ENCODE measurements at places on chromosomes 2 and 18.

DNA sequence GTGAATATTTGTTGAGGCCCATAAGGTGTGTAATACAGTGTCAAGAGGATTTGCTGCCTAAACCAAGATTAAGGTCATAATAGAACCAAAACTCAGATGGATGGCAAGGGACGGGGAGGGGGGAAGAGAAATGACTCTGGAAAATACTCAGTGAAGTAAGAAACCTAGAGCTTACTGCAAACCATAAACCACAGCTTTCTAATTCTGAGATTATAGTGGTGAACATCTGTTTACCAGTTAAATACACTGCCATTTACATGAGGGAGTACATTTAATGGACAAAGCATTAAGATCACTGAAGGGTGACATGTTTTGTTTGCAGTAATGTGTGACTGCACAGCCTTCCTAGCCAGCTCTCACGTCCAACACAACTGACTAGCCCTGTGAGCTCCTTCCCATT is 19.8 kb downstream of the EVX2 start:
- no peak for DNase-seq

GRCh38 chr2:157627594-157628476 is 829 bp downstream of the ACVR1C start:
- peak; percentile 67 for DNase-seq

DNA sequence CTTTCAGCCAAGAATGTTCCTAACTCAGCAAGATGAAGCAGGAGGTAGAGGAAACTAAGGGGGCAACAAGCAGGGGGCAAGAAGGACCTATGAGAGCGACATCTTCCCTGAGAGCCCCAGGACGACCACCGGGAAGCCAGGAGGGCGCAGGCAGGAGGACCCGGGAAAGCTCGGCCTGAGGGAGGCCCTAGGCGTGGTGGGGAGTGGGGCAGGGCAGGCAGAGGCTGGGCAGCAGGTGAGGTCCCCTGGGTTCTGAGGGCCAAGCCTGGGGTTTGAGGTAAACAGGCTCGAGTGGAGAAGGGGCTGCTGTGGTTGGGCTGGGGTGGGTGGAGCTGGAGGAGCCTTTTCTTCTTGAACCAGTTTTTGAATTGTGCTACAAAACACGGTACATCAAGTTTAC is 1.3 kb upstream of the ALPI start:
- no peak for DNase-seq

GRCh38 chr18:24949908-24950307 is 402.1 kb downstream of the ZNF521 start:
- no peak for DNase-seq

DNA sequence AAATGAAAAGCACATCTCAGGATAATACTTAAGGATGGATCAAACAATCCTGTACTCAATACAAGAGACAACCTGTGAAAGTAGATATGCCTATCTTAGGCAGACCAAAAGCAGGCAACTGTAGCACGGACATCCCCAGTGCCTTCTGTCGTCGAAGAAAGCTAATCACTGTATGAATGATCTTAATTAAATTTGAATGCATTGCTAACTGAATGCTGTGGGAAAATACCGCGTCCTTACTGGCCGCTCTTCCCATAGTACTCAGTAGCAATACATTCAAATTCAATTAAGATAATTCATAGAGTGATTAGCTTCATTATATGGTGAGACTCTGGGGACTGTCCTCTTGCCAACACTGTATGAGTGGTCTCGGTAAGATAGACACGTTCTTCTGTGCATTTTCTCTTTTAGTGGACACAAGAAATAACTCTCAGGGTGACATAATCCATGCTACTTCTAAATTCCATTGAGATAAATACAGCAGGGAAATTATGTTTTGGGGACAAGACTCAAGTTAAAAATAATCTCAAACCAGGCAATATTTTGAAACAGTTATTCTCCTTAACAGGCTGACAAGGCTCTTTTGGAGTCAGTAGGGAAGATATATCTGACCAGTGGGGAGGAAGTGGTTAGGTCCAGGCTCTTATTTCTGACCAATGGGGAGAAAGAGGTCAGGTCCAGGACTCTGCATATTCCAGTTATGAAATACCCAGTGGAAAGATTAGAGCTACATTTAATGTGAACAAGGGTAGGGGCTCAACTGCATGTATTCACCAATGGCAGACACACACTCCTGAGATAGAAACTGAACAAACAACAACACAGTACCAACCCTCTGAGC is 97.3 kb downstream of the DOCK10 start:
- DNase-seq = no peak

DNA sequence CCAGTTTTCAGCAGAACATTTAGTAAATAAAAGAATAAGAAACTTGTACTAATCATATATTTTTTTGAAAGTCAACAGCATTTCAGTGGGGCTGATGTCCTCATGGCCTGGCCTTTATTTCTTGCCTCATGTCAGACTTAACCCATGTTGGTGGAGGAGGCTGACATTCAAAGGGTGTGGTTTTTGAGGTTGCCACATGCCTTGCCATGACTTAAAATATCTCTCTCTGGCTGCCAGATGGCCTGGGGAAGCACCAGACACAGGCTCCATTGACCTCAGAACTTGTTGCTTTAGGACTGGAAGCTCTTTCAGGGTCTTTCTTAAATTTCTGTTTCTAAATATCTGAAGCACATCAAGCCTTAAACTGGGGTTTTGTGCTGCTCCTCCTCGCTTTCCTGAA is 32.5 kb upstream of the CD28 start:
- DNase-seq = peak; percentile 56

- no peak for DNase-seq
Observed at GRCh38 chr2:9654452-9655100, 23.8 kb upstream of the YWHAQ start.

DNA sequence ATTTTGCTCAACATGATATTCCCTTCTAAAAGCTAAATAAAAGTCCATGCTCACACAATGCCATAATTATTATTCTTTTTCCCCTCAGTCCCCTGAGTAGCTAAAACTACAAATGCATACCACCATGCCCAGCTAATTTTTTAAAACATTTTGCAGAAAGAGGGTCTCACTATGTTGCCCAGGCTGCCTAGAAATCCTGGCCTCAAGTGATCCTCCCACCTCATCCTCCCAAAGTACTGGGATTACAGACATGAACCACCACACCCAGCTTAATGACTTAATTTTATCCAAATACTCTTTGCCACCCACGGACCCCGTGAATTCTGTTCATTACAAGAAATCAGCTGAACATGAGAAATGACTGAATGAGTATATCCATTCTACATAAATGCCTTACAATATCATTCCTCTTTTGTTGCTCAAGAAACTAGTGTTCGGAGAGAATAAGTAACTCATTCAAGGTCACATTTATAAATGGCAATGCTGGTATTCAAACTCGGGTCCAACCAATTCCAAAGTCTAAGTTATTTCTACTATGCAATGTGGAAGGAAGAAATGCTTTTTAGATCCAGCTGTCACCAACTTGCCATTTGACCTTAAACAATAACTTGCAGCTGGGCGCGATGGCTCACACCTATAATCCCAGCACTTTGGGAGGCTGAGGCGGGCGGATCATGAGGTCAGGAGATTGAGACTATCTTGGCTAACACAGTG is 59.8 kb downstream of the NOL10 start:
- DNase-seq = no peak

DNA sequence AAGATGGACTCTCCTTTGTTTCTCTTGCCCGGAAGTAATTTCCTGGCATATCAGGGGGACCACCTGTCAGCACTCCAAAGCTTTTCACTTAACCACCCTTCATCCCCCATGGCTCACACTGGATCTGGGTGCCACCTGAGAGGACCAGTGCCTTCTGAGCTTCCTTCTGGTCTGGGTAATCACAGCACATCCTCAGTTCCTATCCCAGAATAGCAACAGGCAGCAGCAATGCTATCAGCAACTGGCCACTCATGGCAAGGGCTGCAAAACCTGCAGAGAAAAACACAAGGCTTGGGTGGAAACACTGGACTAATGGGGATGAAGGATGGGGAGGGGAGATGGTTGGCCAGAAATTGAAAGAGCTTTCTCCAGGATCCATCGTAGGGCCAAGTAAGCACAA is 59.9 kb upstream of the STPG4 start:
- DNase-seq = no peak

- DNase-seq = no peak
Observed at GRCh38 chr2:70738159-70738558, 29.8 kb downstream of the ADD2 start.

- no peak for DNase-seq
Observed at GRCh38 chr2:106189764-106190468, 4.2 kb downstream of the UXS1 start.

GRCh38 chr2:222865301-222865700 is 4.5 kb downstream of the ACSL3 start:
- DNase-seq = no peak

DNA sequence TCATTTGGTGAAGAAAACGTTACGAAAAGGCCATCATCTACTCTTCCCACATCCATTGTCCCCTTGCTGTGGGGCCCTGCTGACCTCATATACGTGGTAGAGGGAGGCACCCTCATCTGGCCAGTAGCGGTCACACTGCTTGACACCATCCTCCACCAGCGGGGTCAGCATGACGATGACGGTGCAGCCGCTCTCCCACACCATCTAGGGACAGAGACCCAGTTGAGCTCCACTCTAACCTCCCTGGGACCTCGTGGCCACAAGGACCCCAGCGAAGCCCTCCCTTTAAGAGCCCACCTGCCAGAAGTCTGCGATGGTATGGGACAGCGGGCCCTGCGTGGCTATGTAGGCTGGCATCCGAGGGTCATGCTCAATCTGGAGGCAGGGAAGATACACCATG is 13.1 kb downstream of the PTPRN start:
- peak; percentile 14 for DNase-seq

DNA sequence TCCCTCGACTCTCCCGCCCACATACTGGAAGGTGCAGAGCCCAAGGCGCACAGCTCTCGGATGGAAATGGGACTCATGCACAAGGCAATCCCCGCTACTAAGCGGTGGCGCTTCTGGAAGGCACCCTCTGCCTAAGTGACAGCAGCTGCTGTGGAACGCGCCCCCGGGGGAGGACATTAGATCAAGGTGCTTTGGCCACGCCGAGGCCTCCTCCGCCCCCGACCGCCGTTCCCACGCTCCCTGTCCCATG is 202 bp downstream of the MCEE start:
- no peak for DNase-seq

DNA sequence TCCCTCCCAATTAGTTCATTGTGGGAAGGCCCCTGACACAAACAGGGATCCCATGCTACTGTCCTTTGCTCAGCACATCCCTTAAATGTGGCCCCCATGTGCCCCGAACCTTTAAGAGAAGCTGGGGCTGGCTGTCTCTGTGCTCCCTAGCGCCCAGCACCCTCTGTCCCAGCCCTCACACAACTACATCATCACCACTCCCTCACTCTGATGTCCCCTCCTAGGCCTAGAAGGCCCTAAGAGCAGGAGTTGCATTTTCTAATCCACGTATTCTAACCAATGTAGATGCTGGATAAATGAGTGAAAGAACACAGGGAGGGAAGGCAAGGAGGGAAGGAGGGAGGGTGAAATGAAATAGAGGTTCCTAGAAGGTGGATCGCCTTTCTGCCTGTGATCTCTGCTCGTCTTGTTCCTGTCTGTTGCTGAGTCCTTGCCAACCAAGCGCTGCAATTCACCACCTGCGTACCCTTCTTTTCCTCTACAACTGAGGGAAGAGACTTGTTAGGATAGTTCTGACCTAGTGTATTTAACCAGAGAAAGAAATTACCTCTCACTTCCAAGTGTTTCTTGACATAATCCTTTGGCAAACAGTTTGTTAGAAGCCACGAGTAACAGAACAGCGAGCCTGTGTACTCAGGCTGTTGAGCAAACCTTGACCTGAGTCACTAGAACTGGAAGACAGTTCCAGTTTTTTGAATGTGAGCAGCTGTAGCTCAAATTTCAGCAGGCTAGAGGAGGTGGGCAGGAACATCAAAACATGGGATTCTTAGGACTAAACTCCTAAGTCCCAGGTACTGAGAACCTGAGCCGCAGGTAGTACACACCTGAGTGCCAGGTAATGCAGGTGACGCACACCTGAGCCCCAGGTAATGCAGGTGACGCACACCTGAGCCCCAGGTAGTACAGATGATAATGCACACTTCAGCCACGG is 181.5 kb upstream of the ID2 start:
- DNase-seq = no peak

- DNase-seq = no peak
Observed at GRCh38 chr2:224764565-224765236, 48.5 kb upstream of the CCDC195 start.

- DNase-seq = no peak
Observed at GRCh38 chr18:63570721-63571120, 16.4 kb upstream of the SERPINB13 start.

GRCh38 chr2:239606741-239607516 is 206.1 kb upstream of the HDAC4 start:
- DNase-seq = no peak

- DNase-seq = no peak
Observed at GRCh38 chr2:85502720-85503119, 36.2 kb upstream of the MAT2A start.

DNA sequence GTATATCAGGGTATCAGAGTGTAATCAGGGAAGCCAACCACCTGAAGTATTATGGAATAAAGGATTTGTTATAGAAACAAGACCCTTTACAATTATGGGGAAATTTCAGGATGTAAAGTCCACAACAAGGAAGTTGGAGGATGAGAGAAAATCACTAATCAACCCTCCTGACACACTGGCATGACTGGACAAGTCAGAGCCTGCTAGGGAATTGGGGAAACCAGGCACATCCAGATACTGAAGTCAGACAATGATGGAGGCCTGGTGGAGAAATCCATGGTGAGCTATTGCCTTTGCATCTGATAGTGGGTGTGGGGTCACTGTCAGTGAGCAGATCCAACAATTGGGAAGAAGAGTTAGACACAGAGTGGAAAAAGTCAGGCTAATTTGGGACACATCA is 158.8 kb upstream of the FBXO11 start:
- no peak for DNase-seq

GRCh38 chr2:31129375-31130171 is 8.7 kb downstream of the GALNT14 start:
- no peak for DNase-seq

- peak; percentile 94 for DNase-seq
Observed at GRCh38 chr2:26503231-26503880, 25.4 kb upstream of the OTOF start.

DNA sequence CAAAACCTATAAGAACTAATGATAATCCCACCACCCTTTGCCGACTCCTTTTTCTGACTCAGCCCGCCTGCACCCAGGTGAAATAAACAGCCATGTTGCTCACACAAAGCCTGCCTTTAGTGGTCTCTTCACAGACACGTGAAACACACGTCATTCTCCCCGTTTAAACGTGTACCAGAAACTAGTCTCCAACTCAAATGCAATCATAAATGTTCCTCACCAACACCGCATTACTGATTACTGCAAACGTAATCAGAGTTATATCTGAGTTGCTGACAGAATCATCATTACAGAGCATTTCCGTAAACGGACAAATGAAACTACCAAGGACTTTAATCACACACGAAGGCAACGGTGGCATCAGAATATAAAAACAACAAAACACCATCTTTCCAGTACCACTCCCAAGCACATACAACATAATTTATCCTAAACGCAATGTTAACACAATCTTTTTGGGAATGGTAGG is 1.9 kb downstream of the CLK1 start:
- DNase-seq = peak; percentile 73

GRCh38 chr2:236769981-236770671 is 200.5 kb downstream of the ACKR3 start:
- no peak for DNase-seq
